ENCODE measurements at places on chromosomes 13 and 19.

DNA sequence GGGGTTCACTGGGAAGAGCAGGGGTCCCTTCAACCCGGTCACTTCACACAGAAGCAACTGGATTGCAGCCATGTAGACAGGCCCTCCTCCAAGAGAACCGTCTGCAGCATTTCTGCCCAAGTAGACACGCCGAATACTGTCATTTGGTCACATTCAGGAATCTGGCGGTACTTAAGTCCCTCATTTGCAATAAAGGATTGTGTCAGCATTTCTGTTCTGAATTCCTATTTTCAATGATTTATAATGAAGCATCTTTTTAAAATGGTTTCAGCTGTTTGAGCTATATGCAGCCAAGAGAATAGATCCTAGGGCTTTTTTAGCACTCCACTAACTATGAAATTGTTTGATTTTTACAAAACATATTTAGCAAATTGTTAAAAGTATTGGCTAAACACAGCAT lies 143.5 kb upstream of the SOX1 start:
- no peak for DNase-seq

GRCh38 chr13:76687467-76687866 lies 198.7 kb downstream of the KCTD12 start:
- DNase-seq: peak; percentile 72

- no peak for DNase-seq
Observed at GRCh38 chr13:99636306-99636705, 135.0 kb downstream of the TM9SF2 start.

DNA sequence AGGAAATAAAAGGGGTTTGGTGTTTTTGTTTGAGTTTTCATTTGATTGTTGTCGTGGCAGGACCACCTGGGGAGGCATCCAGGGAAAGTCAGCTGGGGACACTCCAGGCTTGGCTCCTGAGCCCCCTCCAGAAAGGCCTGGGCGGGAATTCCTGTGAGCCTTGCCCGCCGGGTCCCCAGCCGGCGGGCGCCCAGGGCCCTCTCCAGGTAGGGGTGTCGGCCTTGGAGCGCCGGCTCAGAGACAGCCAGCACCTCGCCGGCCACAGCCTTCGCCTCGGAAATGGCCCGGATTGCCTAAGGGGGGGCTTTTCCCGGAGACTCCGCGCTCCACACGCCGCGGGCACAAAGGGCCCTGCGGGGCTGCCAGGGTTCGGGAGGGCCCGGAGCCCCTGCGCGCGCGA lies 125.0 kb downstream of the TNFRSF19 start:
- no peak for DNase-seq

DNA sequence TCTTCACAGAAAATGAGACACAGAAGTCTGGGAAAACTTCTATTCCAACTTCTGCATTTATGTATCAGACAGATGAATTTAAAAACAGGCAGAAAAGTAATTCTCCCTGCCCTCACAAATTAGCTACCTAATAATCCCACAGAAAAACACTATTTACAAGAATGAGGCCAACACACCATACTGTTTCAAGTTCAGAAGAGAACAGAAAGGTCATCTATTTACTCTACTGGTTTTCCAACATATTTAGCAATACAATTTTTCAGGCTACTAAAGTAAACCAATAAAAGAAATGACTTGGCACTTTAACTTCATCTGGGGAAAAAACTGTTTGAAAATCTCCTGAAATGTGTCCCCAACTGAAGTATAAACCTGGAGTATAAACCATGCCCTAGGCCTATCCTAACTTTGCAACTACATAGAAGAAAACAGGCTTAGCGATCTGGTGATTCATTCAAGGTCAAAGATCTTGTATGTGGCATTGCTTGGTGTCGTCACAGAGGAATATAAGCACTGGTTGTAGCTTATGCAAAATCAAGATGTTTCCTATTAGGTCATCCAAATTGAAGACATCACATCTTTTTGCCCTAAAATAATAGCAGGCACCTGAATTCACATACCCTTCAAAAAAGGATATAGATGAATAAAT lies 20.1 kb upstream of the EBPL start:
- no peak for DNase-seq

DNA sequence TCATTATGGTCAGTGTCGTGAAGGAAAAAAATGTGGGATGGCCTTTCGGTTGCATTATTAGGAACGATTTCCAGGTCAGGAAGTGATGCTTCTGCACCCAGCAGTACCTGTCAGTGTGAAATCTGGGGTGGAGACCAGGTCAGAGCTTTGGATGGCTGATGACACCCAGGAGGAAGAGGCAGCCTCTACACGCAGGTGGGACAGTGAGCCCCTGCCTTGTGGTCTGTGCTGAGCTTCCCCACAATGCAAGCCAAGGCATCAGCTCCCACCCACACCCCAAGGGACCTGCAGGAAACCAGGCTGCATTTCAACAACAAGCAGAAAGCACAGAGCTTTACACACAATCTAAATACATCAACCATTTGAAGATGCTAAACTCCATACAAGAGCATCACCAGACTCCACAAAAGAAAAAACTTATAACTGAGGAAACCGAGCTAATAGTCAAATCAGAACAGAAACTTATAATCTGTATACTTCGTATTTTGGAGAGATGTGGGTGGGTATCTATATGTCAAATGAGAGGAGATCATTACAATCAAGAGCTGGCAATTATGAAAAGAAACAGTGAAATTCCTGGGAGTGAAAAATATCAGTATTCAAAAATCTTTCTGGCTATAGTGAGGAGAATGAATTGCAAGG lies 130.1 kb downstream of the ZDHHC20 start:
- DNase-seq: no peak

GRCh38 chr19:55075371-55075998 lies at the start of gene EPS8L1:
TSS of gene EPS8L1 (plus strand) at chr19:55075869. CDS start at chr19:55076445, 576 bp downstream.
- no peak for DNase-seq

DNA sequence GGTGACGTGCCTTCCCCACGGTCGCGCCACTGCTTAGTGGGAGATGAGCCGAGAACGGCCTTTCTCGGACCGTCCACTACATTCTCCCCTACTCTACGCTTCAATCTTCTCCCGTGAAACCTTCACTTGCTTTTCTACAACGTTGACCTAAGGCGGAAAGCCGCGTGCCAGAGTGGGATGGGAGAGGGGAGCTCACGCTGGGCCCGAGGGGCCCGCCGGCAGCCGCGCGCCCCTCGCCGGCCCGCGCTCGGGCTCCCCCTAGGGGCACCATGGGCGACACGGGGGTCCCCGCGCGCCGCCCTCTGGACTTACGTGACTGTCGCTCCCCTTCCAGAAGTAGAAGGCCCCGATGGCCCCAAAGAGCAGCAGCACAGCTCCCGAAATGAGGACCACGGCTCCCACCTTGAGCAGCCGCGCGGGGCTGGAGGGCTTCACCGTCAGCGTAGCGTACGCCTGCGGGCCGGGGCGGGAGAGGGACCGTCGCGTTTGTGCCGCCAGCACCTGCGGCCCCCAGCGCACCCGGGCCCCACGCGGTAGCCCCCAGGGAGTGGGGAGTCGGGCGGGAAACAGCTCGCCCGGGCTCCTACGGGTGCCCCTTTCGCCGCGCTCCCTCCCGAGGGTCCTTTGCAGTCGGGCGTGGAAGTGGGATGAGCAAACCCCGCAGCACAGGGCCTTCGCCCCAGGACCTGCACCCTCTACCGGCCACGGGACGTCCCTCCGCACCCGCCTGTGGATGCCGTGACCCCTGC lies 727 bp downstream of the CNMD start:
- DNase-seq: no peak

GRCh38 chr13:84192125-84192524 lies 309.9 kb upstream of the SLITRK1 start:
- DNase-seq: no peak

DNA sequence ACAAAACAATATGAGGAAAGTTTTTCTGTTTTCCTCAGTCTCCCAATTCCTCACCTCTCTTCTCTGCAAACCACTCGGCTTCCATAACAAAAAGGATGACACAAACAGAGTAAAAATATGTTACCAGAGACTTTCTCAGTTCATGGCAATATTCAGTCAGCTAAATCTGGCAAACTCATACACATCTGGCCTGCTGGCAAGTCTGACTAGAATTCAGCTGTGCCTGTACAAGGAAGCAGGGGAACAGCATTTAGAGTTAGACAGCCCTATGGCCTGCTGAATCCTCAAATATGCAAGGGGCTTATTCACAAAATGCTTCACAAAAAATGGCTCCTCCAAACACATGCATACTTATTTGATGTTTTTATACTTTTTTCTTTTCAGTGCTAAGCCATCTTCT lies 227.8 kb downstream of the ENOX1 start:
- no peak for DNase-seq

DNA sequence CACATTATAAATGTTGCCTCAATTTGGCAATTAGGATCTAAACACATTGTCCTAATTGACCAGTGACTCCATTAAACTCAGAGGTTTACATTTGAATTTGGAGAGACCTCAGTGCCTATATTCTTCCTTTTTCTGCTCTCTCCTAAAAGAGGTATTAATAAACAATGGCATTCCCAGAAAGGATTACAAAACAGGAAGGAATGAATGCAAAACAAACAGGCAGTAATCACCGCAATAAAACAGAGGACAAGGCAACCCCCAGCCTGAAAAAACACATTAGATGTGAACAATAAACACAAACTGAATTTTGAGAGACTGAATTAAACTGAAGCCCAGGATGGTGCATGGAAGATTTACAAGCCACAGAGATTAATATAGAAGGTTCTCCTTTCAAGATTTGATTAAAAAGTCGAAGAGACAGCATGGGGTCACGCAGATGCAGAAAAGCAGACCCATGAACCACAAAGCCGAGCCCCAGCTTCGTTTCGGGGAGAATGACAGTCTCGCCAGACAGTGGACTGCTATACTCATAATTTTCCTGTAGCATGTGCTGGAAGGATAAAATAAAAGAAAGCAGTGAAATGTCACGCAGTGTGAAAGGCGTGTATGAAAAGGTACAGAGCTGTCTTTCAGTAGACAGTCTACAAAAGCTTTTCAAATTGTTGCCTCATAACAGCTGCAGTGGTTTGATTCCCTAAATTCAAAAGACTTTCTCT lies 503.0 kb downstream of the LIG4 start:
- DNase-seq: no peak

- DNase-seq: no peak
Observed at GRCh38 chr19:18795540-18795939, 4.4 kb upstream of the COMP start.

DNA sequence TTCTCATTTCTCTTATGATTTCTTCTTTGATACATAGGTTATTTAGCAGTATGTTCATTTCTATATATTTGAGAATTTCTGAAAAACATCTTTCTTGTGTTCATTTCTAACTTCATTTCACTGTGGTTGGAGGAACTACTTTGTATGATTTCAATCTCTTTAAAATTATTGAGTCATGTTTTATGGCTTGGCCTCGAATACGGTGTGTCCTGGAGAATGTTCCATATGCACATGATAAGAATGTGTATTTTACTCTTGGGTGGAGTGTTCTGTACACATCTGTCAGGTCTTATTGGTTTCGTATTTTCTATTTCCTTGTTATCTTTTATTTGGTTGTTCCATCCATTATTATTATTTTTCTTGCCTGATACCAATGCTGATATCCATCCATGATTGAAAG lies 22.9 kb downstream of the DNM2 start:
- DNase-seq: no peak

DNA sequence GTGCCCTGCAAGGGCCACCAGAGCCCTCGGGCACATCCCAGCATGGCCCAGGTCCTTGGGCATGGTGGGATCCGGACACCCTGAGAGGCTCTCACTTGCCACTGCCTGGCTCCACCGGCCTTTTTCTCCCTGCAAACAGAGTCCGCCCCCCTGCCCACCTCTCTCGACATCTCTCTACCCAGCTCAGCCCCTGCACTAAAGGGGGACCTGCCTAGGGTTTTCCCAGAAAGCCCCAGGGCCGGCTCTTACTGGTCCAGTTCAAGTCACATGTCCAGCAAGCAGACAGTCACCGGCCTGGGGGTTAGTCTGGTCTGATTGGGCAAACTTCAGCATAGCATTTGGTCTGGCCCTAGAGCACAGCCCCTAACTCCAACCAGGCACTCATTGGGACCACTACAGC lies 52.9 kb downstream of the SMARCA4 start:
- DNase-seq: no peak

GRCh38 chr13:106774621-106775020 lies 206.7 kb upstream of the ARGLU1 start:
- no peak for DNase-seq

DNA sequence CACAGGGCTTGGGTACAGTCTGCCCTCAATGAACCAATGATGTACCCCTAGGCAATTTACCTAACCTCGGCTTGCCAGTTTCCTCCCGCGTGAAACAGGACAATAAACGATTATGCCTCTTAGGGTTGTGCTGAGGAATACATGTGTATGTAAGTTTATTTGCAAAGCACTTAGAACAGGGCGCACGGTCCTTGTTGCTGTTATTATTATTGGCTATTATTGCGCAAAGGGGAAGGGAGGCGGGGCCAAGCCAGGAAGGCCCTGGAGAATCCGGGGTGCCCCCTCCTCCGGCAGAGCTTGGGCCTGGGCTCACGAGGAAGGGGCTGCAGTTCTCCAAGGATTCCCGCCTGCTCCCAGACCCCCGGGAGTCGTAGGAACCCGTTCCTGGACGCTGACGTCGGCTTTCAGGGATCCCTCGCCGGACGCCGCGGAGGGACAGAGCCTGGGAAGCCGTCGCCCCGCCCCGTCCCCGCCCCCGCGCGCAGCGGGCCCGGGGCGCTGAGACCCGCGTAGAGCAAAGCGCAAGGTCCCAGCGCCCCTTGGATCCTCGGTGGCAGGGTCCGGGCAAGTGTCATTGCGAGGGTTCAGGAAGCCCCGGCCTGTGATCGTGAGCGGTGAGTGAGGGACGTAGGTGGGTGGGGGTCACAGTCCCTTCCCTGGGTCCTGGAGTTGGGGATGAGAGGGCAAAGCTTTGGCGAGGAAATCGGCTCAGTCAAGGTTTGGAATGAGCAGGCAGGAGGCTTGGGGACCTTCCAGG lies at the start of gene TMEM91:
Gene TMEM91, plus strand, starts transcription at position 293 of the 757 bp plus-strand sequence. CDS start 1,777 bp downstream, outside the sequence.
- no peak for DNase-seq

- no peak for DNase-seq
Observed at GRCh38 chr19:44212866-44213346, 574 bp downstream of the ZNF227 start.

DNA sequence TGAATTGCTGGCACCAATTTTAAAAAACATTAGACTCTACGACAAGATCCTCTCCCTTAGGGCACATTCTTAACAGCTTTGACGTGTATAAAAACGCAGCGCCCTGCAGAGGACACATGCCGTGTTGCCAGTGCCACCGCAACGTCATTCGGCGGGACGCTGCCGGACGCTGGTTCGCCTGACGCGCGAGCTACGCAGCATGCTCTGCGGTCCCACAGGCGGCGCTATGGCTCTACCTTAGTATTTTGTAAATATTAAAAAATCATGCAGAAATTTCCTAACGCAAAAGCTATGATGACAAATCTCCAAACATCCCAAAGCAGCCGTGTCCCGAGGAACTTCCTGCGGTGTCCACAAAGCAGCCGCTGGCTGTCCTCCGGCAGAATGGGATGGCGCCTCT lies 4.2 kb upstream of the ADPRHL1 start:
- DNase-seq: no peak

- DNase-seq: no peak
Observed at GRCh38 chr13:28043224-28043623, 54.7 kb upstream of the URAD start.

Data from GDM1 (cell line).